DMS 273 treated with DMSO at 0.1 percent for 48 hours (cell line): ENCODE measurements at places on chromosomes 1 and 21.

GRCh38 chr1:60998786-60999185 lies 83.6 kb upstream of the NFIA start:
- DNase-seq: no peak

DNA sequence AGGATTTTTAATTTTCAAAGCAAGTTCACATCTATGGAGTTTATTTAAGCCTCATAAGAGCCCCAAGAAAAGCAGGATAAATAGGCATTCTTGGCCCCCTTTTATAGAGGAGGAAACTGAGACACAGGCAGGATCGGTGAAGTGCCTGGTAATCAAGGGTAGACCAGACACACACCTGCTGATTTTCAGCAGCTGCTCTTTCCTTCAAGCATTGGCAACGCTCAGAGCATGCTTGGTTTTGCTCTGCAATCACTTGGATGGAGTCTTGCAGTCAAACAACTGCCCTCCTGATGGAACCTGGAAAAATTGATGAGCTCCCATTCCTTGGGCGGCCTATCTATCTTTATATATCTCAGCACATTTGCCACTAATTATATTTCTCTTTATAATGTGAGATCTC lies 478.9 kb upstream of the CAMK1G start:
- no peak for DNase-seq

DNA sequence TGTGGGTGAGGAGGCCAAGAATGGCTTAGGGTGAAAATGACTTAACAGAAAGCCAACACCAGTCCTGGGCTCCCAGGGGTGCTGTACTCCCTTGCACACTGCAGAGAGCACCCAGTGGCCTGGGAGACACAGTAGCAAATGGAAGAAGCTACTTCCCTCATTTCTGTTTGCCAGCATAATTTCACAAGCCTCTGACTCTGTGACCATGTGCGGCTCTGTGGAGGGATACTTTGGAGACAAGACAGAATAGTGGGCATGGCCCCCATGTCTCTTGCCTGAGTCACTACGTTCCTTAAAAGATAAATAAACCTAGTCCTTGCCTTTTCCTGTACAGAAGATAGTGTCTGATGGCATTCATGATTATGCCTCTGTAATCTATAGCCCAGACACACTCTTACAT lies 38.1 kb downstream of the TRIM62 start:
- DNase-seq: no peak

GRCh38 chr1:208077232-208078075 lies 166.5 kb upstream of the CD34 start:
- no peak for DNase-seq

- DNase-seq: no peak
These were observed 227.2 kb downstream of the KCNJ6 start for GRCh38 chr21:37688952-37689659.

GRCh38 chr1:197180252-197180878 lies 33.9 kb upstream of the ASPM start:
- peak; percentile 29 for DNase-seq

DNA sequence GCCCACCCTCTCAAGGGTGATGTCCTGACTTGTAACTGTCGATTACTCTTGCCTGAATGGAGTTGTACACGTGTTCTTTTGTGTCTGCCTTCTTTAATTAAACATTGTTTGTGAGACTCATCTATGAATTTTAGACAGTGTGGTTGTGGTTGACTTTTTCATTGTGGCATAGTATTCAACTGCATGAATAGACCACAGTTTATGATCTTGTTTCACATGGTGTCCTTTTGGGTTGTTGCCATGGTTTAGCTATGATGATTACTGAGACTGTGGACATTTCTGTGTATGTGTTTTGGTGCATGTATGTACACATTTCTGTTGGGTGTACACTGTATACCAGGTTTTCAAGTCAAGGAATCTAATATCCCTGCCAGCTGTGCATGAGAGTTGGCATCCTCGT lies 30.1 kb downstream of the PRMT2 start:
- DNase-seq: no peak

DNA sequence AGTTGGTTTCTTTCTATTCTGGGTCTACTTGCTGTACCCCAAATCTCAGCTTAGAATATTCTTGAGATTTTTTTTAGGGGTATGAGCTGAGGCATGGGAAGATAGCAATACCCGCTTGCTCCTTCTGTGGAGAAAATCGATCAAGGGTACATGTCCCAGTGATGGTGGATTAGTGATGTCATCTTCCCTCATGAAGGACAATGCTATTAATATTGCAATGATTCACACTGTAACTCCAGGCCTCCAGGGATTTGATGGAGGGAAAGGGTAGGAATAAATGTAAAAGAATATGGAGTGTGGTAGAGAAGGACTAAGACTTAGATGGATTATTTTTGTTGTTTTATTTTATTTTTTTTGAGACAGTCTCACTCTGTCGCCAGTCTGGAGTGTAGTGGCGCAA lies 47.4 kb downstream of the XCL1 start:
- DNase-seq: no peak

- no peak for DNase-seq
These were observed 43.6 kb upstream of the ETV3 start for GRCh38 chr1:157181790-157182189.

DNA sequence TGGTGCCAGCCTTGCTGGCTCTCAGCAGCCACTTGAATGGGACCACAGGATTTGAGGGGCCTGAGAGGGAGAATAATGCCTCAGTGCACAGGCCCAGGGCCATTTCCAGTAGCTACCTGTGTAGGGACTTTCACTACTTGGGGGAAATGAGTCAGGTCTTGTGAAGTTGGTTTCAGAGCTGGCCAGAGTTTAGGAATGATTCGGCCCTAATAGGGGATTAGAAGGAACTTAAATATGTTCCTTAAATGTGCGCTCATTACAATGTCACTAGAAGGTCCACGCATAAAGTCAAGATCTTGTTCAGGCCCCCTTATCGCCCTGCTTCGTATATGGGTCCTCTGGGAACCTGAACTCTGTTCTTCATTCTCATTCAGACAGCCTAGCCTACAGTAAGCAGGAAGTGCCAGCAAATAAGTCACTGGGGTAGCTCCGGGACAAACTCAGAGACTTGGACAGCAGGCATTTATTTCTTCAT lies 5.6 kb upstream of the AKR1A1 start:
- DNase-seq: no peak

GRCh38 chr1:8463144-8463927 lies 145.4 kb downstream of the SLC45A1 start:
- DNase-seq: no peak

DNA sequence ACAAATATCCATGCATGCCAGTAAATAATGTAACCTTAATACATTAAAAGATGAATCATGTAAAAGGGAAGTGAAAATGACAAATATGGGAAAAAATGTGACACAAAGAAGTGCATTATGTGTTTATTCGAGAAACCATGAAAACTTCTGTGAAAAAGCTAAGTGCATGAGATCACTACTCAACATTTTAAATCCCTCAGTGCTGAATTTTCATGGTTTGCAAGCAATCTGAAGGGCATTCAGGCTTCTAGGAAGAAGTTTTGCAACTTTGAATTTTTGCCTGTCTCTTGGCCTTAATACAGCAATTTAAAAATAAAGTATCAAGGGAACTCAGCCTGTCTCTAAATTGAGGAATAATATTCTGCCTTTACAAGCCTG lies 78.2 kb downstream of the MAP3K7CL start:
- no peak for DNase-seq

DNA sequence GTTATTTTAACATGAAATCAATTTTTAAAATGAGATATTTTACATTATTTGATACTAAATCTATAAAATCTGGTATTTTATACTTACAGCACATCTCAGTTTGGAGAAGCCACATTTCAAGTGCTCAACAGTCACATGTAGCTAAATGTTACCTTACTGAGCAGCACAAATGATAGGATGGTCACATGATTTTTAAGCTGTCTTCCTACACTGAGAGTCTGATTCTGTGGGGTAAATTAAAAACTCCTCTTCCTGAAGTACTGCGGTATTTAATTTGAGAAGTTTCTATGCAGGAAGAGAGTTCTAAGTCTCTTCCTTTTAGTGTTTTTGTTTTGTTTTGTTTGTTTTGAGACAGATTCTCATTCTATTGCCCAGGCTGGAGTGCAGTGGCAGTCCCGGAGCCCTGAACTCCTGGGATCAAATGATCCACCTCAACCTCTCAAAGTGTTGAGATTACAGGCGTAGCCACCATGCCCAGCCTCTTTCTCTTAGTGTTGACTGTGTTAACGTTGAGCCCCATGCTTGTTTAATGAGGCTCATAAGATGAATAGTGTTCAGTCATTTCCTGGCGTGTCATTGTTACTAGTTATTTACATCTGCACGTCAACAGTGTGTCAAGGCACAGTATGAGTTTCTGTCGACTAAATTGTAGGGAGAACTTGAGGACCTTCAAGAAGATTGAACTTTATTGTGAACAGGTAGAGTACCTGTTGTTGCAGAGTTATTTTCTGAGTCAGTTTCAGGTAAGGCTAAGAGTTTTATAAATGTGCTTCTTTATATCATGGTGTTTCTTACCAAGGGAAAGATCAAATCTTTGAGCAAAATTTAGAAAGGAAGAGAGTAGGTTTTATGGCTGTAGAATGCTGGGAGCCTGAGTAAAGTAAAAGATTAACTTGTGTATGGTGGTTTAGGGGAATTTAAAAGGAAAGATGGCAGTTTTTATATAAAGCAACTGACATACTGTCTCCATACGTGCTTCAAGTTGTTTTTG lies 3.3 kb downstream of the CNST start:
- no peak for DNase-seq

DNA sequence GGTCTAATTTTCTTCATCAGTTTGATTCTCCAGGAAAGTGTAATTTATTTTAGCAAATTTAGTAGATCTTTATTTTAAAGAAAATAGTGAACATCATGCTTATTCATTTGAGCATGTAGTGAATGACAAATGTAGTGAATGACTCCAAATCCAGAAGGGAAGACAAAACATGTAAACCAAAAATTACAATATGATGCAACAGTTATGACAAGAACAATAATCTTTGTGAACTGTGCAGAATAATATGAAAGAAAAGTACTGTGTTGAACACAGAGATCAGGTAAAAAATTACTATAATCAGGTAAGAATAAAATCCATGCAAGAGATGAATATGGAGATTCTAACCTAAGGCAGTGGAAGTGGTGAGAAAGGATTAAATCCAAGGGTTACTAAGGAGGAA lies 30.0 kb upstream of the DPH5 start:
- no peak for DNase-seq

GRCh38 chr21:25956993-25957714 lies 213.4 kb downstream of the APP start:
- DNase-seq: no peak

- peak; percentile 97 for DNase-seq
These were observed 113.4 kb downstream of the DISP1 start for GRCh38 chr1:222928212-222928611.

DNA sequence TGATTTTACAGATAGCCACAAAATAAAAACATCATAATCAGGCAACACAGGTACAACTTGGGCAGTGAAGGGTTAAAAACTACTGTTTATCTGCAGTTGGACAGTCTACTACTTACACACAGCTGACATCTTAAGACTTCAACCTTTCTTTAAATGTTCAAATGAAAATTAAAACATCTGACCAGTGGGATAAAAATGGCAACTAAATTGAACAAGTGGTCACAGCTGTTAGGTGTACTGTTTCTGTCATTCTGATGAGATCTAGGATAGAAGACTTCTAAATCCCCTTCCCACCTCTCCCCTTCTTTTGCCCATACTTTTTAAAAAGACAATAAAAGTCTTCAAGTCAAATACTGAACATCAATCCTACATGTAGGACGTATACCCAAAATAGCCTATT lies 56.2 kb downstream of the ENAH start:
- DNase-seq: no peak
